ENCODE measurements at places on chromosomes 1 and 21.

GRCh38 chr21:31429506-31429905, 85.4 kb upstream of the TIAM1 start:
- no peak for DNase-seq

GRCh38 chr1:93574991-93575390, 106.6 kb downstream of the BCAR3 start:
- no peak for DNase-seq

DNA sequence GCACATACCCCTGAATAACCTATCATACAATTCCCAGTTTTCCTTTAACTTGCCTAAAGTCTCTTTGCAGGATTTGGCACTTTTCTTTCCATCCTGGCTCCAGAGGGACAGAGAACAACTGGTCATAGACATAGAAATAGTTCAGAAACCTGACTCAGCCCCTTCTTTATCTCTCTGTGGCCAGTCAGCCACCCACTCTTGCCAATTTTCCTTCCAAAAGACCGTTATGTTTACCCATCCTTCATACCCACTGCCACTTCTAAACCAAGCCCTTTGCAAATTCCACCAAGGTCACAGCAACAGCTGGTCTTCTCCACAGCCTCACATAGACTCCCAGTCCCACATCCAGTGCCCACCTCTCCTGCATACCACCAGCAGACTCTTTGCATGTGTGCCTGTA, 127.2 kb upstream of the FGGY start:
- DNase-seq = no peak

DNA sequence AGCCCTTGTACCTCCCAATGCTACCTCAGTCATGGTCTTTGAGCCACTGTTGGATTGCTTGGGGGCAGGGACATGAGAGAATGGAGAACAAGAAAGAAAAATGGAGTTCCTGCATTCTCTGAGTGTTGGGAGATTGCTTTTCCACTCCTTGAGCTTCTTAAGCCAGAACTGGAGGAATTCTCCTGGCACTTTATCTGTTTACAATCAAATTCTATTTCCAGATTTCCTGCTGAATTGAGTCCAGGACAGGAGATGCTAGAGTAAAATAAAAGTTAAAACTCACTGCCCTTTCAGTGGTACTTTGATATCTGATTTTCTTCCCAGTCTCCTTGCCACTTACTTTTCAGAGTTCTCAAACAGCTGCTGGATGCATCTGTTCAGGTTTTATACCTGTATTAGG, 24.4 kb upstream of the DEPDC1 start:
- no peak for DNase-seq

All from GM12878 (cell line).